ENCODE measurements at places on chromosomes 4 and X. TPM values are rescaled to one million over a fixed set of nuclear protein-coding genes. Genes with fewer than 3 reads are reported as not detected.

The DCK gene
- total RNA-seq: 31.4 TPM

The FABP2 gene
- total RNA-seq: not detected

The ARL13A gene
- total RNA-seq: not detected

GRCh38 chrX:50707405-50707804, 106.6 kb downstream of the SHROOM4 start:
- no peak for ATAC-seq

DNA sequence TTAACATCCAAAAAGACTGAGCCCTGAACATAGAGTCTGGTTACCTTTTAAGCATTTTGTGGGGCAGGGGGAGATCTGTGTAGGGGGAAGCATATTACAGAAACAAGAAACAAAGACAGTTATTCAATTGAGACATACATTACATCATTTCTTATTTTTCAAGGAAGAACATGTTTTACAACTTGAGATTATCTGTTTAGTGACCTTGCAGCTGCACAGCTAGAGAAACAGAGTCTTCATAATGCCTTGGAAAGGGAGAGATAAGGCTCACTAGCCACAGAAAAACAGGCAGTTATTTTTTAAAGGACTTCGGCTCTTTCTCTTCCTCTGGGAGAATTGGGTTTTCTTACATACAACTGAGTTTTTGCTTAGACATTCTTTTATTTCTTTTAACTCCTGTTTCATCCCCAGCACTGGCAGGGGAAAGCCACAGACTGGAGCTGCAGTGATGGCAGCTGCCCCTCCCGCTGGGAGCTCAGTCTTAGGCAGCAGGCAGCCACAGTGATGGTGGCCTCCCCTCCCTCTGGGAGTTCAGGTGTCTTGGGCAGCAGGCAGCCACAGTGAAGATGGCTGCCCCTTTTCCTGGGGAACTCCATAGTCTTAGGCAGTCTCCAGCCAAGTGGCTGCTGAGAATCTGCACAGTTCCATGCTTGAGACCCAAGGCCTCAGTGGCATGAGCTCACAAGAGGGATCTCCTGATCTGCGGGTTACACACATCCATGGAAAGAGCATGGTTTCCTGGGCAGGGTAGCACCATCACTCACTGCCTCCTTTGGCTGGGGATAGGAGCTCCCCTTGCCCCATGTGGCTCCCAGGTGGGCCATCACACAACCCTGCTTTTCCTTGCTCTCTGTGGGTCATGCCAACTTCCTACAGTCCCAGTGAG, 19.4 kb upstream of the TMPRSS11F start:
- ATAC-seq: no peak

DNA sequence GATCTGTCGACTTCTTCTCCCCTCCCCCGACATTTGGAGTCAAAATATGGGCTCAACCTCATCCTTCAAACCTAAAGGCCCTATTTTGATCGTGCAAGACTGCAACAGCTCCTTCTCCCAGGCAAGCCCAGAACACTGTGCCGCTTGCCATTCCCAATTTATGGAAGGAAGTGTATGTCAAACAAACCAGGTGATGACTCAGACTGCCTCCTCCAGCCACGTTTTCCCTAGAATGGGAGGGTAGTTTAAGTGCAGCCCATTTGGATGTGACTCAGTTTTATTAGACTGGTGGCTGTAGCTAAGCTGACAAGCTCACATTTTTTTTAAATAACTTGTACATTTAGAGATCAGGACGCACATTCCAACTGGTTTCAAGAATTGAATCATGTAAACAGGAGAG, 570.4 kb upstream of the DIPK2B start:
- ATAC-seq: no peak

DNA sequence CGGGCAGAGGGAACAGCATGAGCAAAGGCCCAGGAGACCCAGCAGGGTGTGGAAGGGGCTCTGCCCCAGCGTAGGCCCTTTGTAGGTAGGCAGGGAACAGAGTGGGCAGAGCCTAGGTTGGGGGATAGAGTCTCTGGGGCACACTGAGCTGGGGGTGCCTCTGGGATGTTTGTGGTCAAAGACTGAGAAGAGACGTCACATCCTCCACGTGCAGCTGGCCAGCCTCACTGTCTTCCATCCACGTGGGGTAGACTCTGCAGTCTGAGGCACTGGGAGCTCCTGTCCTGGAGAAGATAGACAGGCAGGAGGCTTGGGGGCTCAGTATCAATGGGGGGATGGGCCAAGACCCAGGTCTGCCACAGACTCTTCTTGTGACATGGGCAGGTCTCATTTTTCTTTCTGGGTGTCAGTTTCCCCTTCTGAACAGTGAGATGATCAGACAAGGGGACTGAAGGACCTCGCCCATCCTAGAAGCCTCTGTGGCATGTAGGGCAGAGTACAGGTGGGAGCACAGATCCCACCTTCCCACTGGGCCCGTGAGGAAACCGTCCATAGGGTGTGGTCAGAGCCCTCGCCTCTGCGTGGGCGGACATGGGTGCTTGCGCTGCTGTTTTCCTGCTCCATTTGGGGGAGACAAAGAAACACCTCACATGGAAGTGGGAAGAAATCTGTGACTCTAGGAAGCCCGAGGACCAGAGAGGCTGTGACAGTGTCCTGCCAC, 22.9 kb downstream of the WFS1 start:
- ATAC-seq: no peak
